Stimulated activated CD4-positive, alpha-beta T cell treated with anti-CD3 and anti-CD28 coated beads, Interleukin-1b, Interleukin-23, amount 100 ng/mL, for 48 hours (primary cell): ENCODE measurements at places on chromosomes 6 and 20.

GRCh38 chr20:49995586-49995985, 12.8 kb downstream of the SNAI1 start:
- no peak for DNase-seq

- DNase-seq, result peak; percentile 13
Measured at GRCh38 chr6:10886691-10887502, at the start of gene SYCP2L. SYCP2L (plus strand) TSS chr6:10887052; CDS start chr6:10887127, 75 bp downstream.

GRCh38 chr6:115319823-115320222, 740.9 kb downstream of the FRK start:
- DNase-seq, result no peak

GRCh38 chr6:14619419-14619781, 501.8 kb downstream of the CD83 start:
- no peak for DNase-seq

DNA sequence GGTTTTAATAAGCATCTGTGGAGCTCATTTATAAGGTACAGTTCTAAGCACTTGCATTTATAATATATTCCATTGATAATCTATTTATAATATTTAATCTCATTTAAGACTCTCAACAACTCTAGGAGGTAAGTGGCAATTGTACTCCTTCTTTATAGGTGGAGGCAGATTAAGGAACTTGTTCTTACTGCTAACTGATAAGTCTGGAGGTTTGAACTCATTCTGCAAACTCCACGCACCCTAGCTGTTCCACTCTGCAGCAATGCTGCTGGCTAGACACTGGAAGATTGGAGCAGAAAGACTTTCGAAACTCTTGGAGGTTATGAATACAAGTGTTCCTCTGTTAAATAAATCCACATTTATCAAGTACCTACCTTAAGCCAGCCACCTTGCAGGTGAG, 793 bp upstream of the HDAC2 start:
- no peak for DNase-seq

DNA sequence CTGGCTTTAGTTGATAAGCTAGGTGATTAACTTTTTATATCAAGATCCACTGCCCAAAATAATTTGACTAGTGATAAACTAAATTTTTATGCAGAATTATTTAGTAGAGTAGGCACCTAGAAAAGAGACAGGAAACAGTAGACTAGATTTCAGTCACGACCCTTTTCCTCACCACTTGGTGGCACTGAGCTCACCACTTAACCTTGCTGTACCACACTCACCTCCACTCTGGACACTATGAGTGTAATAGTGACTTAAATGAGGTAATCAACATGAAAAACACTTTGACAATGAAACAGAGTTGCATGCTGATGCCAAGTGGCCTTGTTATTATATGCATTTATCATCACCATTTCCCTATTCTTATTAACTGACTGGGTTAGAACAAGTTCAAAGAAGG, 730.4 kb downstream of the KIF16B start:
- DNase-seq, result no peak

DNA sequence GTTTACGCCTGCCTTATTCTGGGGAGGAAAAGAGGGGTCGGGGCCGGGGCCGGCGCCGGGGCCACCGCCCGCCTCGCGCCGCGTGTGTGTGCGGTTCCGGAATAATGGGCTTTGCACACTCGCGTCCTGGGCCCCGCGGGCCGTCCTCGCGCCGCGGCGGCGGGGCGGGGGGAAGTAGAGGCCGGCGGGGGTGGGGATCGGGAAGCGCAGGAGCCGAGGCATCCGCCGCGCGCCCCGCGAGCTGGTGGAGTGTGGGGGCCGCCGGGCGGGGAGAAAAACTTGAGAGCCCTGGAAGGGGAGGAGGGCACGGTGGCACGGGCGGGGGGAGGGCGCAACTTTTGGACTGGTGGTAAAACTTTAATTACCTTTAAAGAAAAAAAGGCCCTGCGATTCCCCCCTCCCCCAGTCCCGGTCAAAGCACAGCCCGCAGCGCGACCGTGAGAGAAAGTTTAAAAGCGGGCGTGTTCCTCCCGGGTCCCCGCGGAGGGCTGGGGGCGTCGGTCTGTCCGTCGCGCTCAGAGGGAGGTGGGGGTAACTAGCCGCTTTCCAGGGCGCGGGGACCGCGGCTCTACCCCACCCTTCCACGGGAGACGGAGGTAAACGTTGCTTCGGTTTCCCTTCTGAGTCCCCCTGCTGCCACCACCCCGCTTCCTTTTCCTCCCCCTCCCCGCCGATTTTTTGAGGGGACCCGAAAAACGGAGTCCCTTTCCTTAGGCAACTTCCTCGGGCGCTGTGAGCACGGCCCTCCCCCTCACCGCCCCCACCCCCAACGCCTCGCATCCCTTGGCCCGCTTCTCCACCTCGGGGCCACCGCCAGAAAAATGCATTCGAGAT, 1.9 kb downstream of the L3MBTL3 start:
- peak; percentile 12 for DNase-seq

GRCh38 chr6:30960907-30961673, 20.3 kb downstream of the MUCL3 start:
- no peak for DNase-seq

DNA sequence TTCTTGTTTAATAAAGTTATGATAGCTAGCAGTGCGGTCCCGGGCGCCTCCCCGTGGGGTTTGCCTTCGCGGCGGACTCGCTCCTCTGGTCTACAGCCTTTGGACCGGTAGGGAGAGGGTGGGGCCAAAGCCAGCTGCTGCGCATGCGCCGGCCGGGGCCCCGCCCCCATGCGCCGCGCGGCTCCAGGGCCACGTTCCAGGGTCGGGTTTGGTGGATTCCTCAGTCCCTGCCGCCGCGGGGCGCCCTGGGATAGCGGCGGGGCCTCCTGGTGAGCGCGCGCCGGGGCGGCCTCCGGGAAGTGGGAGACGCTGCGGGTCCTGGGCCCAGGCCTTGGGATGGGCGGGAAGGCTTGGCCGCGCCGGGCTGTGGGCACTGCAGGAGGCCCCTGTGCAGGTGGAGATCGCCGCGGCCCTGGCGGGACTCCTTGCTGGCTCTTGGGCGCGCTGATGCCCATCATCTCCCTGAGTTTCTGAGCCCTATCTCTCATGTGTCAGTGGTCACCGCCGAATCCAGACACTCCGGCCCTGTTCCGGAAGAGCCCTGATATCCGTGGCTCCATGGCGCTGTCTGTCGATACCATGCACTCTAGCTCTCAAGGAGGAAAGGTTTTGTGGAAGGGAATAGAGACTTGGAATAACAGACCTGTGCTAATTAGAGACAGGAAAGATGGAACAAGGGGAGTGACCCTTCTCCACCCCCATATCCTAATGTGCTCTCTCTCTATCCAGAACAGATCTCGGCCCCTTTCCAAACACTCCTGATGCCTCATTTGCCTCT, at the start of gene VARS2:
Gene VARS2, plus strand, starts transcription at position 163 of the 778 bp plus-strand sequence. Its CDS starts 599 bp downstream, at position 762.
- peak; percentile 89 for DNase-seq

DNA sequence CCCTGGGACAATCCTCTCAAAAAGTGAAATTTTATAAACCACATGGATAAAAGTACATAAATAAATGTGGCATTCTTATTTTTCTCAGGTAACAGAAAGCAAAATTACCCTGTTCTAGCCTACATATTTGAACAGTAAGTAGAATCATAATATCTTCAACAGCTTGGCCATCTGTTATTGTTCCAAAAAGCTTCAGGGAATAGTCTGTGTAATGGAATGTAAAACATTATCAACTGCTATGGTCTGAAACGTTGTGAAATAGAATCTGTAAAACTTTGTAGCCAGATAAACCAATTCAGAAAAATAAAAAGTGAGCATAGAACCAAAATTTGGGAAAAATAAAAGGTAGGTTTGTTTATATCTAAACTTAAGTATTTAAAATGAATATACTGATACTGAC, 114.7 kb downstream of the THEMIS start:
- no peak for DNase-seq

GRCh38 chr6:131917318-131917717, 33.9 kb downstream of the CCN2 start:
- DNase-seq, result no peak

GRCh38 chr6:143322386-143322785, 128.1 kb downstream of the ADAT2 start:
- no peak for DNase-seq

- DNase-seq, result no peak
Measured at GRCh38 chr6:25452031-25452430, 172.9 kb downstream of the CARMIL1 start.

GRCh38 chr6:108592371-108593337, 31.9 kb downstream of the FOXO3 start:
- peak; percentile 50 for DNase-seq

DNA sequence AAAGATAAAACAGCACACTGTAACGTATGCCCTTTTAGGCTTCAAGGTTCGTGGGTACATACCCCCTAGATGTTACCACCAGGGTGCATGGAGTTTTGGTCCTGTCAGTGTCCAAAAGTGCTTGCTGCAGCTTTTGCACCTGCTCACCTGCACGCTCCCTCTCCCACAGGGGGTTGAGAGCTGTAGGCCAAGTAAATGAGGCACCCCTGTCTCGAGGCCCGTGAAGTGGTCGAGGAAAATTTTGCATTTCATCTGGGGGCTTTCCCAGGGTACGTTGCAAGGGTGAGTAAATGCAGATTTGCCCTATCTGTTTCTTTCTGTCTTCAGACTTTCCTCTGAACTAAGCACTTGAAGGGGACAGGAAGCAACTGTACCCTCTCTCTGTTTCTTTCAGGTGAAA, 136.0 kb downstream of the THBS2 start:
- no peak for DNase-seq

DNA sequence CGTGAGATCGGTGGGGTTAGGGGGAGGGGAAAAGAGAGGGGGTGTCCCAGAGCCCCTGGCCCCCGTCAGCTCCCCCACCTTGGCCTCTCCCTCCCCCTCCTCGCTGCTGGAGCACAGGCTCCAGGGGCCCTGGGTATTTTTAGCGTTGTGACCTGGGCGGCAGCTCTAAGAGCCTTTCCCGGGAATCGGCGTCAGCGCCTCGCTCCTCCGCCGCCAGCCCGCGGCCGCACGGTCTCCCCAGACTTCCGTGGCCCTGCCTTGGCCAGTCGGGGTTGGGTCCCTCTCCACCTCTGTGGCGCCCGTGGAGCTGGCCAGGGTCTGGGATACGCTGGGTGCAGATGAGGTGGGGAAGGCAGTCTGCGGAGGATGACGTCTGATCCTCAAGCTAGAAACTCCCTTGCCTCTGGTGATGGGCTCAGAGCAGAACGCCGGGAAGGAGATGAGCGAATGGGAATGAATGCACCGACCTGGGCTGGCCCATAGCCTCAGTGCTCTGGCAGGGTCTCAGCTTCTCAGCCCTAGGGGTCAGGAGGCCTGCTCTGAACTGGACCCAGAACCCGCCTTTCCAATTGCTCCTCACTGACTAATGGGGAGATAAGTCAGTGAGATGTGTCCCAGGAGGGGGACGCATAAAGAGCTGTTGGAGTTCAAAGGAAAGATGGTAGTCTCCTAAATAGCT, 883 bp upstream of the DBNDD2 start:
- no peak for DNase-seq

DNA sequence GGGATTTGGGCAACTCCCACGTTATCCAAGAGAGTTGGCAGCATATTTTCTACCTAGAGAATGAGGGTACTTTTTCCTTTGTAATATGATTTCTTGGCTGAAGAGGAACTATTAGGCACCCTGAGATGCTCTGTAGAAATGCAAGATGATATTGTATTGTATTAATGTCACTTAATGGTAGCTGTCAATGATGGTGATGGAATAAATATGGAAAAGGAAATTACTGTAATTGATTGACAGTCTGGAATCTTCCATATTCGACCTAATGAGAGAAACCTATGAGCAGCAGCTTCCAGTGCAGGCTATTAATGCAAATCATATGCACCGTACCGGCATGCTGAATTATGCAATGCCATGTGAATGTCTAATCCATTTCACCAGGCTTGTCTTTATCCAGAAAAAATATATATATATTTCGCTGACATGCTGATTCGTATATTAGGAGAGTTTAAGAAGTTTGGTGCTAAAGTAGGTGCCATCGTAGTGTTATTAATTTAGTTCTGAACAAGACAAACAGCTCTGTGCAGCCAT, 494.2 kb upstream of the JARID2 start:
- no peak for DNase-seq

- no peak for DNase-seq
Measured at GRCh38 chr6:90151576-90152422, 144.8 kb downstream of the BACH2 start.

DNA sequence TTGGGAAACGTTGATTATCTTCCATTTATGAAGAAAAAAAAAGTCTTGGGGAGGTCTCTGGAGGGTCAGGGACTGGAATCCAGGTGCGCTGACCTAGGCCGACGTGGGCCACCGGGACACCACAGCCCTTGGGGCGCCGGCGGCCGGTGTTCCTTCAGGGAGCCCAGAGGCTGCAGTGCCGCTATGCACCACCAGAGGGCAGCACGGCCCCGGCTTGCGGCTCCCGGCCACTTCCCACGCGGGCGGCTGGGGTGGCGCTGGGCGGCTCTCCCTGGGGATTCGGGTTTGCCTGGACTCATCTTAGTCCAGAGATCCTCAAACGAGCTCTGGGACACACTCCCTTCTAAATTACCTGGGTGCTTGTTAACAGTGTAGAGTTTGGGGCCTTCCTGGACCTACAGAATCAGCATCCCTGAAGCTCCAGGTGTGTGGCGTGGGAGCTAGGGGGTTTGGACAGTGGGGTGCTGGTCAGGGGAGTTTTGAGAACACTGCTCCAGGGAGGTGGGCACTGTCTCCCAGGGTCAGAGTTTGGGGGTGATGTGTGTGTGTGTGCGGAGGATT, 23.0 kb upstream of the GTSF1L start:
- DNase-seq, result peak; percentile 84

GRCh38 chr6:140009286-140009685, 634.8 kb upstream of the CITED2 start:
- no peak for DNase-seq

DNA sequence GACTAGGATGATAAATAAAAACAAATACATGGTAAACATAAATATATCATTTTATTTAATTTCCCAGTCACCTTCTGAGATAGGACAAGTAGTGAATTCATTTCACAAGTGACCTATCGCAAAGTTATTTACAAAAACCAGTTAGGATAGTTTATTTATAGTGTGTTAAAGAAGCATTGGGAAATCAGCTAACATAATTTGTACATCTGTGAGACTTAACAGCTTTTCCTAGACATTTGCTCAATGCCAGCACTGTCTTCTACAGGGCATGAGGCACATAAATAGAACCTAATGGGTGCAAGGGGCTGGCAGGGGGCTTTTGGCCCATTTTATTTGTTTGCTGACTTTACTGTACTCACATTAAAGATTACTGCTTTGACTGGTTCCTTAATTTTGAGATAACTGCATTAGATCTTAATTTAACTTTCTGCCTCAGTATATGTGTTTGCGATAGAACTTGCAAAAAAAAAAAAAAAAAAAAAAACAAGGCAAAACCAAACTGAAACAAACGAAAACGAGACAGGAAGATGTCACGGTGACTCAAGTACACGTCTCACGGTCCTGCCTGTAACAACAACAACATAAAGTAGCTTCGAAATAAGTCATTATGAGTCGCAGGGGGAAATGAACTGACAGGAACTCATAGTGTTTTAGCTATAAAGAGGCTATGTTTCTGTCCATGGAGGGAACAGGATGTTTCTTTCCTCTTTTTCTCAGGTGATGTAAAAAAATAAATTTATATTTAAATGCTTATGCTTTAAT, 133.7 kb upstream of the GMDS start:
- DNase-seq, result peak; percentile 26
